Cardiac septum (tissue), 1 donor: ENCODE measurements at places on chromosomes 11 and 22. TPM values are rescaled to one million over a fixed set of nuclear protein-coding genes. Genes with fewer than 3 reads are reported as not detected.
A peak's percentile ranks its signal among the peaks of the same experiment; 100 is the strongest.

SLC22A9 gene
- total RNA-seq = not detected

ACTN3 gene
- total RNA-seq = 0.11 TPM

CARD18 gene
- total RNA-seq = not detected

RFPL3 gene
- not detected for total RNA-seq

OR51B5 gene
- not detected for total RNA-seq

SMC1B gene
- not detected for total RNA-seq

GRM5 gene
- total RNA-seq = 0.13 TPM

LRRC56 gene
- total RNA-seq = 0.38 TPM

PGR gene
- 12.0 TPM for total RNA-seq

MYOD1 gene
- not detected for total RNA-seq

RASD2 gene
- 3.5 TPM for total RNA-seq

PHF21B gene
- 0.67 TPM for total RNA-seq

LGALS12 gene
- total RNA-seq = 0.83 TPM

DNA sequence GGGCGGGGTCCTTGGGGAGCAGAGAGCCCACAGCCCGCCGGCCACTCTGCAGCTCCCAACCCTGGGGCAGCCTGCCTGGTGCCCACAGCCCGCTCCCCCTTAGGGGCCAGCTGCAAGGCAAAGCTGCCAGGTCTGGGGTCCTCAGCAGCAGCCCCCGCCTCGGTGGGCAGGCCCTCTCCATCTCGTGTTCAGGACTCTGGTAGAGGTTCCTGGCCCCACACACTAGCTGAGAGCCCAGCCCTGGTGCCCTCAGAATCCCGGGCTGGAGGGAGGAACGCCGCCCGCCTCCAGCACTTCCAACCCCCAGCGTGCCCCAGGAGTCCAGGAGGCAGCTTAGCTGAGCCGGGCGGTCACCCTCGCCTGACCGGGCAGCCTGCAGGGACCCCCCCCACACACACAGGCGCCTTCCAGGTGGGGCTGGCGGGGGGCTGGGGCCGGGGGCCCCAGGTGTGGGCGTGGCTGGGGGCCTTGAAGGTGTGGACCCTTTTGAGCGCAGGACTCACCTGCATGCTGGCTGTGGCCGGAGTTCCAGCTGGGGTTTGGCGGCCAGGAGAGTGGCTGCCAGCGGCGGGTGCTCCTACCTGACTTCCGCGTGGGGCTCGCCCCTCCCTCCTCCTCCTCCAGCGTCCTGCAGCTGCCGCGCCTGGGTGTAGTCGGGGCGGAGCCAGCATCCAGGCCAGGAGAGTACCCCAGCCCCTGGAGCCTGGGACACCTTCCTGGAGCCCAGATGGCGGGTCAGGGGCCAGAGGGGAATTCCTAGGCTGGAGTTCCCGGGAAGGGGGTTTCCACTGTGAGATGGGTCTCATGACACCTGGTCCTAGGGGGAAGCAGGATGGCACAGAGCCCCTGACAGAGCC is at the start of gene ANO9:
ANO9 (minus strand) TSS at position 594 of the 857 bp plus-strand sequence; CDS start at position 509, 85 bp downstream.
- DNase-seq = no peak

- DNase-seq = peak; percentile 77
Measured at GRCh38 chr11:287821-288477, 977 bp upstream of the PGGHG start.

DNA sequence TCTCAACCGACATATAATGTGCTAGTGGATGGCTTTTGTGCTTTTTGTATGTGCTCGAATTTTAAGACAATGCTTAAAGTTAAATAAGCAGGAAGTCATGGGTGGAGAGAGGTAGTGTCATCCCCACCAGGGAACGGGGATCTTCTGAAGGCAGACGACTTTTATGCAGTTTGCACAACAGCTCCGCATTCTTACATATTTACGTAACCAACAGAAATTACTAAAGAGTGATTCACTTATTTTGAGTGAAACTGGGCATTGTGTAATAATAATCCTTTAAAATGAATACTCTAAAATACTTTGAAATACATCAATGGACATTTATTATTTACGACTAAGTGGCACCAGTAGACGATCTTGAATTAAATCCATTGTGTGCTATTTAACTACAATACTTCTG is 305.1 kb downstream of the CNTN5 start:
- no peak for DNase-seq

- DNase-seq = no peak
Measured at GRCh38 chr22:45459235-45459634, 43.4 kb upstream of the FBLN1 start.

DNA sequence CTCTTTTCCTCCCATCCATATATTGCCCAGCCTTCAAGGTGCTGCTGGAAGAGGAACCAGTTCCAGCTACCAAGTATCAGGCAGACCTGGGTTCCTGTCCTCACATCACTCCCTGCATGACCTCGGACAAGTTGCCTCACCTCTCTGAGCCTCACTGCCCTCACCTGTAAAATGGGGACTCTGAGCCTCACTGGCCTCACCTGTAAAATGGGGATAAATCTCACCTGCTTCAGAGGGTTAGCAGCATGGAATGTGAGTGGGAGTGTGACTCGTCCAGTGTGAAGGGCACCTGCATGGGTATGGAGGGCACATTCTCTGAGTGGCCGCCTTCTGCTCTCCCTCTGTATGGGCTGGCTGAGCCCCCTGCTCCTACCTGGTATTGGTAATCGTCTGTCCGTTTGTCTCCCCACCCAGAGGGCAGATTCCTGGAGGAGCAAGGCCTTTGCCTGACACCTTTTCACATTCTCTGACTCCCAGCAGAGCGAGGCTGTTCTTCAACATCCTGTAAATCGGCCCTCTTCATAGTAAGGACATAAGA is 3.7 kb downstream of the GRIK4 start:
- peak; percentile 53 for DNase-seq

DNA sequence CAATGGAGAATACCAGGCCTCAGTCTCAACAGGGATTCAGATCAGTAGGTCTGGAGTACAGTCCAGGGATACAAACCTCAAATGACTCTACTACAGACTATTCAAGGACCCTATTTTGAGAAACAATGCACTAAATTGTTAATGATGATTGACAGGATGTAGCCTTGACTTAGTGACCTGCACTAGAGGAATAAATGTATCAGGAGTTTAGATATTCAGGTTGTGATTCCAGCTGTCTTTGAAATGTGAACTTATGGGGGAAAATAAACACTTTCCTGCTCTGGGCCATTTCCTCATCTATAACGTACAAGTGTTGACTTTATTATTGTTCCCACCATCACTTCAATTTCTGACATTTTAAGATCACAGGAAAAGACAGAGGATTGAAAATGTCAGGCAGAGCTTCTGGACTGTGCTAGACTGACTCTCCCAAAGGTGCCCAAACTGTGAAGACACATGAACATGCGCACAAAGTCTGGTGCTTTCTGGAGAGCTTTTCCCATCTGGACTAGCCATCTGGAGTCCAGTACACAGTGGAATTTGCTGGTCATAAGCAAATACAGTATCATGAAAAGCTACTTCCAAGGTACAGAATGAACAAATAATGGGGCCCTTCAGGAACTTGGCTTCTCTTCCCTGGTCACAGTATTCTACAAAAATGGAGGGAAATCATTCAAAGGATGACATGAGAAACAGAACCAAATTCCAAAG is 110.4 kb downstream of the USP35 start:
- DNase-seq = no peak

DNA sequence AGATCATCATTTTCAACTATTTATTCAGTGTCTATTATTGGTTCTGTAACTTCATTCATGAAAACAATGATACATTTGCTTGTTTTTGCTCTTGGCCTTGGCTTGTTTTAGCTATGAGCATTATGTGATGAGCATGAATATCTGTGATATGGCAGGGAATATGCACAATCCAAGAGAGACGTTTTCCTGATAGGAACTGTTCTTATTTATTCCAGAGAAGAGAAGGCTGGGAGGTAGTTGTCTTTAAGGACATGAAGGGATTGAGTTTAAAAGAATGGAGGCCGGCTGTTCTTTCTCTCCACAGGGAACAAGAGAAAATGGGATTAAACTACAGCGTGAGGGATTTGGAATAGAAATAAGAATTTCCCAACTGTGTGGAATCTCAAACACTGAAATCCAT is 30.3 kb downstream of the BLID start:
- DNase-seq = no peak

GRCh38 chr11:1504138-1504537 is 17.6 kb upstream of the MOB2 start:
- no peak for DNase-seq

GRCh38 chr11:68312117-68312779 is at the start of gene LRP5:
TSS of gene LRP5 (plus strand) at chr11:68312591. CDS start at chr11:68312715, 124 bp downstream.
- no peak for DNase-seq

GRCh38 chr11:128544471-128545051 is 42.8 kb downstream of the ETS1 start:
- DNase-seq = no peak

DNA sequence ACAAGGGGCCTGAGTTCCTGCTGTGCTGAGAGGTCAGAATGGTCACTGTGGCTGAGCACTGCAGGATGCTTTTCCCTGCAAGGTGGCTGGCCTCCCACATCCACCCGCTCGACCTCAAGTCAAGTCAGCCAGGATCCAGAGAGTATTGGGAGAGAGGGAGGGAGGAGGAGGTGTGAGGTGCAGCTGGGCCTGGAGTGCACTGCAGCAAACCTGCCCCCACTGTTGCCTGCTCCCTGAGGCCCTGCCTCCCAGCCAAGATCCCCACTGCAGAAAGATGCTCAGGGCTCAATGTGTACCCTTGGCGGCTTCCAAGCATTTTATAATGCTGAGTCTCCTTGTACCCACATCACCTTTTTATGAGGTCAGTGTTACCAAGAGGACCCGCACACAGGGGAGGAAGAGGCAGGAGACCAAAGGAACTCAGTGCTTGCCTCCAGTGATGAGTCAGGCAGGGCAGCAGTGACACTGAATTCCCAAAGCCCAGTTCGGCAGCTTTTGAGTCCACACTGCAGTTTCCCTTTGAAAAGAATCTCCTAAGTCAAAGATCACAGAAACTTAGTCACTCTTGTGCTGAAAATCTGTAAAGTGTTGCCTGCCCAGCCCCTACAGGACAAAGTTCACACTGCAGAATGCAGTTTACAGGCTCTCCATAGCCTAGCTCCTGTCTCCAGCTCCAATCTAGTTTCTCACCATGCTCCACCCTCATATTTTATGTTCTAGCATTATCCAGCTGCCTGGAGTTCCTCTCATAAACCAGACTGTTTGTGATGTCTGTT is 3.1 kb downstream of the ENDOD1 start:
- no peak for DNase-seq

GRCh38 chr11:8330404-8330803 is 66.7 kb upstream of the LMO1 start:
- DNase-seq = no peak

- no peak for DNase-seq
Measured at GRCh38 chr11:59666969-59667368, 1.9 kb downstream of the PATL1 start.

DNA sequence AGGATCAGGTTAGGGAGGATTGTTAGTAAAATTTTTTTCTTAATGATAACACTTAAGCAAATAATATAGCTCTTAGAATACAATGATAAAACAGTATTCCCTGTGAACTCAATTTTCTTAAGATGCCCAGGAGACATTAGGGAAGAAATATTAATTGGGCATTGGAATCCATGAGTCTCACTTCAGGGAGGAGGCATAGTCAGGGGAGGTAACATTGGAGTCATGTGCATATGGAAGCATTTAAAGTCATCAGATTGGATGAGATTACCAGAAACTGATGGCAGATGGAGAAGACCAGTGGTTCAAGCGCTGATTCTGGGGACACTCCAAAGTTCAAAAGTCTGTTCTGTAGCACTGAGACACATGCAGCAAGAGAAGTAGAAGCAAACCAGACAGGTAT is at the start of gene OR9G1:
OR9G1 (plus strand) TSS at position 301 of the 400 bp plus-strand sequence. CDS start 1,293 bp downstream, outside the sequence.
- no peak for DNase-seq

GRCh38 chr22:33873666-33874065 is 46.6 kb downstream of the LARGE1 start:
- DNase-seq = no peak

- DNase-seq = no peak
Measured at GRCh38 chr11:122267602-122268001, 151.6 kb upstream of the BLID start.

DNA sequence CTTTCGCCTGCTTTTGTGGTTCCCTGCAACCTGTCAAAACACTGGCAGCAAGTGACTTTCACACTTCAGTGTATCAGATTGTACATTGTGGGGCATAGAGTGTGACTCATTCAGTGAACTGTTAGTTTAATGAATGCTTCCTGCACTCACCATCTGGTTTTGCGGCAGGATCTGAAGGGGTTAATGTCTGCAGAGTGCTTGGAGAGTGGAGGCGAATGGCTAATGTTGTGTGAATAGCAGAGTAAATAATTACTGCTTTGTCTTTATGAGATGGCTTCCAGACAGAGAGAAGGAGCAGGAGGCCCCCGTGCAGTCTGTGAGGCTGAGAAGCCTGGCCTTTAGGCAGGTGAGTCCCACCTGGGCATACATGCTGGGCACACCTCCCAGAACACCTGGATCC is 454.3 kb upstream of the KIRREL3 start:
- DNase-seq = no peak

- DNase-seq = no peak
Measured at GRCh38 chr22:44024288-44024921, at the start of gene PARVB. TSS of gene PARVB (plus strand) at chr22:44024302. CDS start at chr22:44024340, 38 bp downstream.

- no peak for DNase-seq
Measured at GRCh38 chr11:111642542-111642941, 40.3 kb downstream of the SIK2 start.

DNA sequence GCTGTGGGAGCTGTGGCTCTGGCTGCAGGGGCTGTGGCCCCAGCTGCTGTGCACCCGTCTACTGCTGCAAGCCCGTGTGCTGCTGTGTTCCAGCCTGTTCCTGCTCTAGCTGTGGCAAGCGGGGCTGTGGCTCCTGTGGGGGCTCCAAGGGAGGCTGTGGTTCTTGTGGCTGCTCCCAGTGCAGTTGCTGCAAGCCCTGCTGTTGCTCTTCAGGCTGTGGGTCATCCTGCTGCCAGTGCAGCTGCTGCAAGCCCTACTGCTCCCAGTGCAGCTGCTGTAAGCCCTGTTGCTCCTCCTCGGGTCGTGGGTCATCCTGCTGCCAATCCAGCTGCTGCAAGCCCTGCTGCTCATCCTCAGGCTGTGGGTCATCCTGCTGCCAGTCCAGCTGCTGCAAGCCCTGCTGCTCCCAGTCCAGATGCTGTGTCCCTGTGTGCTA is 514 bp downstream of the KRTAP5-9 start:
- DNase-seq = no peak

GRCh38 chr11:18264677-18265555 is 1.1 kb upstream of the SAA1 start:
- DNase-seq = no peak

GRCh38 chr22:44175676-44176075 is 5.0 kb upstream of the PARVG start:
- no peak for DNase-seq

GRCh38 chr11:95912902-95913560 is 10.9 kb downstream of the MTMR2 start:
- DNase-seq = no peak

GRCh38 chr11:35717520-35717919 is 54.9 kb downstream of the TRIM44 start:
- no peak for DNase-seq
